ENCODE measurements at places on chromosomes 2 and 18. TPM values are rescaled to one million over a fixed set of nuclear protein-coding genes. Genes with fewer than 3 reads are reported as not detected.

The VWC2L gene
- not detected for total RNA-seq

The MGAT5 gene
- 127 TPM for total RNA-seq

The TMEM178A gene
- total RNA-seq = 0.65 TPM

The POTEI gene
- total RNA-seq = not detected

The SLC9A4 gene
- total RNA-seq = 0.12 TPM

The ELAC1 gene
- 5.6 TPM for total RNA-seq

The CYP26B1 gene
- not detected for total RNA-seq

The MC5R gene
- total RNA-seq = not detected

The FAM237A gene
- total RNA-seq = not detected
